ENCODE measurements at places on chromosomes 1 and 21.

DNA sequence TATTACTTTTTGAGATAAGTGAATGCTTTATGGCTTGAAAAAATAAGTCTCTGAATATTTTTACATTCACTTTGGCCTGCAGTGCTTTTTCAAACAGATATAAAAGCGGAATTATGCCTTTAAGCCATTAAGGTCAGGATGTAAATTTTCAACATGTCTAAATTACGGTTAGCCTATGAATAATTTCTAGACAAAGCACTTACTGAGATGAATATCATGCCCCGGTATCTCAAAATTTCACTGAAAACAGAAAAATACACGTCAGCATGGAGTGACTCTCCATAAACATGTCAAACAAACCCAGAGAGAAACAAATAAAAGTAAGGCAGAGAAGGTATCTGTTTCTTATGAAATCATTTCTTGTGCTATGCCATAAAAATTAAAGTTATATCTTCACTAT is 853.9 kb downstream of the KCNT2 start:
- DNase-seq: no peak

GRCh38 chr1:23664837-23665795 is 26.5 kb upstream of the RPL11 start:
- no peak for DNase-seq

DNA sequence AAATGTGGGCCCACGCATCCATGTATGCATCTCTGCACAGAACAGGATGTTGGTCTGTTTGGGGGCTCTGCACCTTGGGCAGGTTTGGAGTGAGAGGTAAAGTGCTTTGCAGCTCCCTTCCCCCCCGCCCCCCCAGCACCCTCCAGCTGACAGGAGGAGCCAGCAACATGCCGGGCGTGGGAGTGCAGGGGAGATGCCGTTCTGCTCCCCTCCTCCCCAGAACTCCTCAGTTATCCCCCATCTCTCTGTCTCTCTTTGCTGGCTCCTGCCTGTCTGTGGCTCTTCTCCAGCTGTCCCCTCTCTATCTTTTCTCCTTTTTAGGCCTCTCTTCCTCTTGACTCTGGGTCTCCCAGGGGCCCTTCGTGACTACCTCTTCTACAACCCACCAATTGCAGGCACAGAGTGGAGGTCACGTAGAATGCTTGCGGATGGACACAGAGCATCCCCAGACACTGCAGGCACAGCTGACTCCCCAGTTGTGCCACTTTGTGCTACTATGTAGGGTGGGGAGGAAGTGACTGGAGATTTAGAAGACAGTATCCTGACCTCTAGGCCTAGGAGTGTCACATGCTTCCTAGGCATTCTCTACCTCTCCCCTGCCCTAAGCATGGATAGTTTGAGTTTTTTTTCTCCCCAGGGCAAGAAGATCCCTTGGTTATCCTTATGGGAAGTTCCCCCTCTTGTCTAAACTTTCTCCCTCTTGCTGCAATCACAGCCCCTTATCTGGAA is 1.7 kb upstream of the RORC start:
- DNase-seq: no peak

DNA sequence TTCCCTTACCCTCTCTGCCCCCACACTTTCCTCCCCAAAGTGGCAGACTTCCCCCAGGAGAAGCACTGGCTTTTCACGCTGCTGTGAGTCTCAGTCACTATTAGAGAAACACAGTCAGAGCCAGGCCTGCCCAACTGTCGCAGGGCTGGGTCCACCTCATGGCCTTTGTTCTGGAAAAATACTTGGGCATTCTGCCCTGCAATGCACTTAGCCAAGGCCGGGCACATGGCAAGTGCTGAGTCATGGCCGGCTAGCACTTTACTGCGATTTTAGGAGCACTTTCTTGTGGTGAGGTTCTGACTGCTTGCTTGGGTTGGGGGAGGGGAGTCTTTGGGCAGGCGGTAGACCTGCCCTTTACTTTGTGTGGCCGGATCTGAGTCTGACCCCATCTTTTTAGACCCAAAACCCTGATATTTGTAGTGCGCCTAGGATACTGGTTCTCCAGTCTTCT is 7.7 kb downstream of the EPHX1 start:
- DNase-seq: peak; percentile 84
